ENCODE measurements at places on chromosomes 6 and 20.

DNA sequence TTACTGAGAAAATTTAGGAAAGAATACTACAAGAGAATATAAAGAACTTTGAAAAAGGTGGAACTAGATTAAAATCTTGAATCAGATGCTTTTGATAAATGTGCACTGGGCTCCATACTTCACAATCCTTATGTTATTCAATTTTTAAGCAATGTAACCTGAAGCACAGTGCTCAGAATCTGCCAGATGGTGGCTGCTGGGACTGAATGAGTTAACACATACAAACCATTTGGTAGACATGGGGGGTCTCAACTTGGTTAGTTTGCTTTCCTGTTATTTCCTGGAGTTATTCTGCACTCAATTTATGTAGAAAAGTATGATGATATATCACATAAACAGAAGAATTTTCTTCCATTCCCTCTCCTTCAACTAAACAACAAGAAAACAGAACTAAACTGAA, 326.5 kb downstream of the RNGTT start:
- no peak for DNase-seq

DNA sequence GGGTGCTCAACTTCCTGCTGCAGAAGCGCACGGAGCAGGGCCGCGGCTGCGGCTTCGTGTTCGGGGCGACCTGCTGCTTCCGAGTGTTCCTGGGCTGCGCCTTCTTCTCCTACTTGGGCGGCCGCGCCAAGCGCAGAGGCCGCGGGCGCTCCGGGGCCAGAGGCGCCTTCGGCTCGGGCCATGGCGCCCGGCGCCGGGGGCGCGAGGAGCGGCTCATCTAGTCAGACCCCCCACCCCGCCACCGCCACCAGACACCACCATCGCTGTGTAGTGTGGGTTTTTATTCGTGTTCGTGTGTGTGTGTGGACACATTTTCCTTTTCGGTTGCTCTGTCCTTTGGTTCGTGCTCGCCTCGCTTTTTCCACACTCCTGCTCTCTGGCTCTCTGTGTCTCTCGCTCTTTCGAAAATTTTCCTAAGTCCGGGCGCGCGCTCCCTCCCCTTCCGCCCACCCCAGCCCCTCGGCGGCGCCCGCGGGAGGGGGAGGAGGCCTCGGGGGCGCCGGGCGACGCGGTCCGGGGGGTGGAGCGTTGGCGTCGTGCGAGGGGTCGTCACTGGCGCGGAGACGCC, 38.1 kb downstream of the GNAS start:
- DNase-seq: peak; percentile 83

- no peak for DNase-seq
These were observed 132.8 kb upstream of the SPACA1 start for GRCh38 chr6:87914637-87915395.

DNA sequence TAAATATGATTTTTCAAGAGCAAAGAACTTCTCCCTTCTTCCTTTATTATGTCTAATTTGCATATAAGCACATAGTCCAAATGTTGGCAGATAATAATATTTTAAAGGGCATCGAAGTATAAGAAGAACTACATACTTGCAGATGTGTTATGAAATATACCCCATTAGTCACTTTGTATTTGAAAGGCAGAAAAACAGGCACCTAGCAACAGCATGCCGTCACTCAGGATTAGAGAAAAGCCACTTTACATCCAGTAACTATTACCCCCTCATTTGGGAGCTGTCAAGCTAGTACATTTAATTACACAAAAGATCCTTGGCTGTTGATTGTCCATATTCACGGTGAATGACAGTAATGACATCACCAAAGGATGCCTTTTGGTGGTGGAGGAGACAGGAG, 99.3 kb upstream of the ARMC2 start:
- DNase-seq: no peak

DNA sequence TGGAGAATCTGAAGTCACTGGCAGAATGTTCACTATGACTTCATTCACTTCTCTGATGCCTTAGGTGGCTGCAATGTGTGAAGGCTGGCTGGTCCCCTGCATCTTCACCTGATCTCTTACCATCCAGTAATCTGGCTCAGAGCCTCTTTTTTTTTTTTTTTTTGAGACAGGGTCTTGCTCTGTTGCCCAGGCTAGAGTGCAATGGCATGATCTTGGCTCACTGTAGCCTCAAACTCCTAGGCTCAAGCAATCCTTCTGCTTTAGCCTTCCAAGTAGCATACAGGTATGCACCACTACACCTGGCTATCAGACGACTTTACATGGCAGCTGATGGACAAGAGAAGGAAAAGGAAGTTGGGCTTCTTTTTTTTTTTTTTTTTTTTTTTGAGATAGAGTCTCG, 25.8 kb upstream of the JARID2 start:
- no peak for DNase-seq

GRCh38 chr6:164142322-164142721, 727.8 kb downstream of the QKI start:
- no peak for DNase-seq

- no peak for DNase-seq
These were observed 48.2 kb upstream of the LRRC1 start for GRCh38 chr6:53746442-53747103.

DNA sequence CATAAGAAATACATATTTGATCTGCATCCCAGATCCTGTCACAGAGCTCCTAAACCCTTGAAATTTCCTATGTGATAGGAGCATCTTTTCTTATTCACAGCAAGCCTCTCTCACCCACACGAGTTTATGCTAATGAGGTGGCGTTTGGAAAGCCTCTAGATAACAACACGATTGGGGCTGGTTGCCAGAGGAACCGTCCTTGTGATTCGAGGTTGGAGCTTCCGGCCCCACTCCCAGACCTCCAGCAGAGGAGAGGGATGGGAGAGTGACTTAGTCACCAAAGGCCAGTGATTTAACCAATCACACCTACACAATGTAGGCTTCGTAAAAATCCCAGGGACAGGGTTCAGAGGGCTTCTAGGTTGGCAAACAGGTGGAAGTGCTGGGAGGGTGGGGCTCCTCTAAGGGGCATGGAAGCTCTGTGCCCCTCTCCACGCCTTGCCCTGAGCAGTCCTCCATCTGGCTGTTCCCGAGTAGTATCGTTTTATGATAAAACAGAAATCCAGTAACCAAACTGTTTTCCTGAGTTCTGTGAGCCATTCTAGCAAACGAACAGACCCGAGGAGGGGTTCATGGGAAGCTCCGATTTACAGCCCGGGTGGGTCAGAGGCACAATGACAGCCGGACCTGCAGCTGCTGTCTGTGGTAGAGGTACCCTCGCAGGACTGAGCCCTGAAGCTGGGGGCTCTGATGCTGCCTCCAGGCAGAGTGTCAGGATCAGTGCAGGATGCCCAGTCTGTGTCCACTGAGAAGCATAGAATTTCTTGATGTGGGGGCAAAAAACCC, 238.1 kb upstream of the ARID1B start:
- no peak for DNase-seq

DNA sequence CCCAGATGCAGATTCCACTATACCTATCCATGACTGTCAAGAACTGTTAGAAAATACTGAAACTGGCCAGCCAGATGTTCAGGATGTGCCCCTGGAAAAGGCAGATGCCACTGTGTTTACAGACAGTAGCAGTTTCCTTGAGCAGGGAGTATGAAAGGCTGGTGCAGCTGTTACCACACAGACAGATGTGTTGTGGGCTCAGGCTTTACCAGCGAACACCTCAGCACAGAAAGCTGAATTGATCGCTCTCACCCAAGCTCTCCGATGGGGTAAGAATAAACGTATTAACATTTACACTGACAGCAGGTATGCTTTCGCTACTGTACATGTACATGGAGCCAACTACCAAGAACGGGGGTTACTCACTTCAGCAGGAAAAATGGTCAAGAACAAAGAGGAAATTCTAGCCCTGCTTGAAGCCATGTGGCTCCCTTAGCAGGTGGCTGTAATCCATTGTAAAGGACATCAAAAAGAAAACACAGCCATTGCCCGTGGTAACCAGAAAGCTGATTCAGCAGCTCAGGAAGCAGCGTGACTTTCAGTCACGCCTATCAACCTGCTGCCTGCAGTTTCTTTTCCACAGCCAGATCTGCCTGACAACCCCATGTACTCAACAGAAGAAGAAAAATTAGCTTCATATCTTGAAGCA, 459.7 kb upstream of the HTR1E start:
- no peak for DNase-seq

DNA sequence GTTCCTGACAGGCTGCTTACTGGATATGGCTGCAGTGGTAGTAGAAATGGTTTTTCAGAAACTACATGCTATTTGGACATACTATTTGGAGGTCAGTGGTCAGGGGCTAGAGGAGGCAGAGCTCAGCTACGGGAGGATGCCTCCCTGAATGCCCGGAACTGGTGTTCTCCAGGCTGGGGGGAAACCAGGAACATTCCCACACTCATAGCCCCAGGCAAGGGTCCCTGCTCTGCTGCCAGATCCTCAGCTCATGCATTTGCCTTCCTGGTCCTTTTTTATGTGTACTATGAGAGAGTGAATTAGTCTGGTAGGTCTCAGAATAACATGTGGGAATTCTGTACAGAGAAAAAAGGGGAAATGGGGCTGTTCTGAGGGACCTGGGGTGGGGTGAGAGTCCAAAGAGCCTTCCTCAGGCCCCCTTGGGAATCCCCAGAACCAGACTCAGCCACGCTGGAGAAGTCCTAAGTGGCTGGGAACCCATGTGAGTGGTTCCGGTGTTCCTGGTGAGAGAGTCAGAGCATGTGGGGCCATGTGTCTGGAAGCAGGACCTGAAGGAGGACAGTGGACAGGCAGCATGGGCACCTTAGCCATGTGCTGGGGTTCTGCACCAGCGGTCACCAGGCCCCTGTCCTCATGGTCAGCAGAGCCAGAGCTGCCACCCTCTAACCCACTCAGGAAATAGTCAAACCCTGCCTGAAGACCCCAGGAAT, 58.0 kb upstream of the MYL9 start:
- no peak for DNase-seq

DNA sequence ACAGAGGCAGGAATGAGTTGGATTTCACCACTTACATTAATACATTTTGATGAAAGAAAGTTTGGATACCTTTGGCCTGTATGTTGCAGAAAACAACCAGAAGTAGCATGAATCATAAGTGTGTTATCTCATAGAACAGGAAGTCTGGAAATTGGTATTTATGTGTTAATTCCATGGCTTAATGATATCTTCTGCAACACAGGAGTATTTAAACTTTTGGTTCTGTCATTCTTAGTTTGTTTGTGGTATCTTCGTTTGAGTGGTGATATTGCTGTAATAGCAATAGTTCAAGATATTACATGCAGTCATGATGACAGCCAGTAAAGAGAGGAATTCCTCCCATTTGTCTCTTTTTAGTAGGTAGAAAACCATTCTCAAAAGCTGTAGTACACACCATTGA, 177.3 kb downstream of the CDKAL1 start:
- no peak for DNase-seq

GRCh38 chr6:54085047-54085446, 26.2 kb upstream of the MLIP start:
- DNase-seq: no peak

Measured in GM06990 (cell line).